ENCODE measurements at places on chromosomes 6 and 20.

- no peak for DNase-seq
Measured at GRCh38 chr20:362271-363254, 15.7 kb downstream of the NRSN2 start.

GRCh38 chr20:21173485-21173884, 47.6 kb downstream of the KIZ start:
- DNase-seq, result no peak

DNA sequence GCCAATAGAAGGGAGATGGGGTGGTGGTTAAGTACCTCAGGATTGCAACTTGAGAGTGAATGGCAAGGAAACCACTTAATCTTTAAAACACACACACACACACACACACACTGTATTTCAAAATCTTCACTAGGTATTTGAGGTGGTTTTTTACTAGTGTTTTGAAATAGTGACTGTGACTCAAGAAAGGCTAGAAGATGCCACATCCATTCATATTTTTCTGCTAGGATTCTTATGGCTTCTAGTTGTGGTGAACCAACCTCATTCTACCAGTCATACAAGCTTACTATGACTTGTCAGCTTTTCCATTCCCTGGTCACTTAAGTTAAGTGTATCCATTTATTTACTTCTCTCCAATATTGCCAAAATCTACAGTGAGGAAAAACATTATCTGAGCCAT, 519.4 kb upstream of the JAG1 start:
- DNase-seq, result no peak

- DNase-seq, result no peak
Measured at GRCh38 chr6:127865108-127865507, 35.8 kb downstream of the THEMIS start.

GRCh38 chr6:132612449-132613108, 11.5 kb downstream of the TAAR2 start:
- DNase-seq, result no peak

DNA sequence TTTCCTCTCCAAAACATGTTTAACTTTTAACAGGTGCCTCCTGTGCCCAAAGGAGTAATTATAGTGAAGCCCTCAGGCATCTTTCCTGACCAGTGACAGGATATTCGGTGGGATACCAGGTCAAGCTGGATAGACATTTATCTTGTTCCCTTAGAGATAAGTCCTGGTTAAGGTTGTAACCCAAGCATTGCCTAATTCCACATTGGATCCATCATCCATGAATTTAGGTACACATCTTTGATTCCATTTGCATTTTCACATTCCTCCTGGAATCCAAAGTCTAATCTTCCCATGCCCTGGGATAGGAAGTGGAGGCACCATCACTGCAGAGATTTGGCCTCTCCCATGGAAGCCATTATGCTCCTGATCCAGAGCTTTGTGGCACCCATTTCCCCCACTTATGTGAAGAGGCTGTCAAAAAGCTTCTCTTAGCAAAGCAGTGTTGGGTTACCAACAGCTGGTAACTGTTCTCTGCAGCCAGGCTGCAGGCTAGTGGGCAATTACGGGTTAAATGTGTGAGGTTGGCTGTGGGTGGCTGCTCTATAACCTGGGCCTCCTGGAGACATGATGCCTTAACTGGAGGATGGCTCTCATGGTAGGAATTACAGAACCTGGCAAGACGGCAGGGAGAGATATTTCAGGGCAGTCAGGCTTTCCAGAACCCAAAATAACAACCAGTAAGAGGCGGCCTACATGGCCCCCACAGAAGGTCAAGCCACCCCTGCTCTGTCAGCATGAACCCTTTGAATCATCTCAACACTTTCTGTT, 96.9 kb upstream of the VGLL2 start:
- DNase-seq, result no peak

- DNase-seq, result no peak
Measured at GRCh38 chr6:107129370-107129925, 14.1 kb upstream of the BEND3 start.

- no peak for DNase-seq
Measured at GRCh38 chr6:3848380-3848779, 793 bp upstream of the FAM50B start.

DNA sequence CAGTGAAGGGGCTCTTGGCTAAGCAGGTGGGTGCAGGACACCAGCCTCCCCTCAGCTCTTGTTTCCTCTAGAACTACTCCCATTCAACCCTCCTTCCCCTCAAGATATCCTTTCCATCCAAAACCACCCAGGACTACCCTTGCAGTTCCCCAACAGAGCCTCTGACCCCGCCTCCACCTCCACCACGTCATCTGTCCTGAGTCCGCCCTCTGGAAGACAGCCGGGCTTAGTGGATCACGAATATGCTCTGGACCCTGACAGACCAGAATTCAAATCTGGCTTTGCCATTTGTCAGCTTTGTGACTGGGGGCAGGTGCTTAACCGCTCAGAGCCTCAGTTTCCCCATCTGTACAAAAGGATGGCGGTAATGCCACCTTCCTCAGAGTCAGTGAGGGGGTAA, 31.4 kb downstream of the TFEB start:
- no peak for DNase-seq

DNA sequence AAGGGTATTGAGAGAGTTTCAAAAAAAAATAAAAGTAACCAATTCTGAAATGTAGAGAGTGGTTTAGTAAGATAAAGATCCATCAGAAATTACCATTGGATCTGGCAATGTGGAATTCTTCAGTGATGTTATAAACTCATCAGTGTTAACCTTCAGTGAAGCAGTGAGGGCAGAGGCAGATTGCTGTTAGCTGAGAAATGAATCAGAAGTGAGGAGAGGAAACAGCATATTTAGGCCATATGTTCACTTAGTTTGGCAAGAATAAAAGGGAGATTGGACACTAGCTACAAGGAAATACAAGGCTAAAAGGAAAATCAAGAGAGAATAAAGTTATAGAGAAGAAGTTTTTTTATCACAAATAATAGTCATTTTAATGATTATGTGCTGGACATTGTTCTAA, 9.6 kb downstream of the KCNQ5 start:
- no peak for DNase-seq

DNA sequence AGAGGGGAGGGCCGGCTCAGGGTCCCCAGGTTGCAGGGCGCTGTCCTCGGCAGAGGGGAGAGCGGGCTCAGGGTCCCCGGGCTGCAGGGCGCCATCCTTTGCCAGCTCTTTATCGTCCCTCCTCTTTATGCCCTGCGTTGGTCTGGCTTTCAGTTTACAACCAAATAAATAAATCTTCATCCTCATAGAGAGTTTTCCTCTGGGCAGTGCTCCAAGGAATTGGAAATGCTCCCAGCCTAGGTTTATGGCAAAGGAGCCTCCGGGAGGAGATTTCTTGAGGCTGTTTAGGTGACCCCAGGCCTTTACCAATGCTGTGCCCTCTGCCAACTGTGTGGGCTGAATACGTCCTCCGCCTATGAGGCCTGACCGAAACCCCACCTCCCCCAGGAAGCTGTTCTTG, 60.2 kb downstream of the CHMP4B start:
- no peak for DNase-seq

DNA sequence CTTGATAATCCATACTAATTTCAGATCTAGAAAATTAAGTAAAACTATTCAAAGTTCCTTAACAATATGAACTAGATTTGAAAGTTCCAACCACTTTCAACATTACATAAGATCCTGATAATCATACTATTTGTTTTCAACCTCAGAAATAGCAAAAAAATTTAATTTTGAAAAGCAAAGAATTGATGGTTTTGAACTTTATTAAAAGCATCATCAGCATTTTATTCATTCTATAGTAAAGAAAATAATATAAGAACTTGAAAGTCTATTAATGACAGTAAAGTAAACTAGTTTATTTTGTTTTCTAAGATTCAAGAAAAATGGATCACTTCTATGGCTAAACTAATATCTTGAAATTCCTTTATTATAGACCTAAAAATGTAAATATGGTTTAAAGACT, 26.8 kb downstream of the EYS start:
- DNase-seq, result no peak

DNA sequence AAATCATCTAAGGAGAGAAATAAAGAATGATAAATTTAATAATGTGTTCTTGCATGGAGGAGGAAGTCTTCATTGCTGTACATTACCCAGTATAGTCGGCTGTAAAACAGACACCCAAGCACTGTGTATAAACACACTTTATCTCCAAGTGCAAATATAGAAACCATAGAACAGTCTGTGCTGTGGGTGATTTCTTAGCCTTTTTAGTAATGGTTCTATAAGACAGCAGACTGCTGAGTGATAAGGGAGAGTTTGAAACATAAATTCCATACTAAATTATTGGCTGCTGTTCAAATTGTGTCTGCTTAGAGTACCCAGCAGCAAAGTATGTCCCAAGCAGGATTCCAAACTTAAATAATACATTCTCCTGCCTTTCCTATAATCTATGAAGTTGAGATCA, 4.6 kb downstream of the FILIP1 start:
- DNase-seq, result no peak
